ENCODE measurements at places on chromosomes 2 and 18.

- no peak for DNase-seq
Measured at GRCh38 chr2:44743473-44743872, 198.0 kb upstream of the SIX3 start.

GRCh38 chr2:222656526-222657446, 894 bp upstream of the FARSB start:
- no peak for DNase-seq

DNA sequence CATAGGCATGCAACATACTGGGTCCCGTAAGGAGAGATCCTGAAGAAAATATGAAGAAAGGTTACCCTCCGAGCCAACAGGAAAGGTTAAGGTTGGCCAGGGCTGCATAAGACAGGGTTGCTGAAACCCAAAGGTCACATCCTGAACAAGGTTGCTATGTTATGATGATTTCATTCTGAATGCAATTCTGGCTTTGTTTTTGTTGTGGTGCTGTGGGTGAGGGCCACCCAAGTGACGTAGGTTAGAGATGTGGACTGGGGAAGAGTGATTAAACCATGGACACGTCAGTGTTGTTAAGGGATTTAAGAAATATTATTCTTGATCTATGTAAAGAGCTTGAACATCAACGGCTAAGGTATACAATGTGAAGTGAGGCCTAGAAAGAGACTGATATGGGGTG, 60.0 kb downstream of the ZEB2 start:
- no peak for DNase-seq

DNA sequence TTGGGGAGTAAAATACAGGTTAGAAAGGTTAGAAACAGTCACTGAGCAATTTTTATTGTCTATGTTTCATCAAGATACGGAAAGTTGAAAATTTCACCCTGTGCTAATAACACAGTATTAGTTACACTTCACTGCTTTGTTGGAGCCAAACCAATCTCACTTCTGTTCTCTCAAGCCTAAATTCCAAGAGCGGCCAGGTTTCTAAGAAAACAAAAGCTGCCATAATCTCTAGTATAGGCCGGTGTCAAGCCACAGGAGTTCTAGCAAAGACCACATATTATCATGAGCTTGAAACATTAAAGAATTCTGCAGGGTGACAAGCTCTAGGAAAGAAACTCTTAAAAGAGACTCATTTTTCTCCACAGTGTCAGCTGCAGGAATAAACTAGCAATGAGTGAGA, 128.7 kb downstream of the TXNL1 start:
- DNase-seq, result no peak

DNA sequence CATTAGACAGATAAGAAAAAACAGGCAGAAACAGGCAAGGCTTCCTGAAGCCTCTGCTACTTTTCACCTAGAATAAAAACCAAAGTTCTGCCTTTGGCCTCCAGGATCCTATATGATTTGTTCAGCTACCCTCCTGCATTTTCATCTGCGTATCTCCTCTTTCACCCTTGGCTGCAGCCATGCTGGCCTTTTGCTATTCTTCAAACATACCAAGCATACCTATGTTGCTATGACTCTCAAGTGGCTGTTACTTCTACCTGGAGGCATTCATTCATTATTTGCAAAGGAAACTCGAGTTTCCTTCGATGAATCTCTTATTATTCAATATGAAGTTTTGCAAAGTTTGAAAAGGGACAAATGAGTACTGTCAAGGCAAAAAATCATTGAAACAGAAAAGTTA, 106.4 kb upstream of the HNMT start:
- no peak for DNase-seq

DNA sequence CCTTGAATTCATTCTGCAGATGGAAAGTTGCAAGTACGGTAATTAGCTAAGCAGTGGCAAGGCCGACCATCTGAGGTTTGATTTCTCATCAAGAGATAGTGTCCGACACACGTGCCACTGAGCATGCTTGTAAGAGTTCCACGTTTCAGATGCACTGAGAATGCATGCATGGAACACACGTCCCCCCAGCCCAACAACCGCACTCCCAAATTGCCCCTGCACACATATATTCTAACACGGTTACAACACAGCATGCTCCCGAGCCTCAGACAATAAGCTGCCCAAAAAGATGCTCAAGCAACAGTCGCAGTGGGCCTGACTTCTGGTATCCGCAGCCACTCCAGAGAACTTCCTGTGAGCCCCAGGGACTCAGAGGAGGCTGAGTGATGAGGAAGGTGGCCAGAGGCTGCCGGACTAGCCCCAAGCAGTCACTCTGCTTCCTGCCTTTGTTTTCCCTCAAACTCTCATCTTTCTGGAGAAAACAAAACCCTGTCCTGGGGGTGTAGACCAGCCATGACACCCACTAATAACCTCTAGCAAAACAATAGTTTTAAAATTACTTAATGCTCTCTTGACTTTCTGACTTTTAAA, 204.0 kb downstream of the TGIF1 start:
- no peak for DNase-seq

- DNase-seq, result no peak
Measured at GRCh38 chr18:42801706-42802105, 313.8 kb downstream of the RIT2 start.

GRCh38 chr2:204177977-204178522, 241.5 kb downstream of the ICOS start:
- no peak for DNase-seq

- DNase-seq, result no peak
Measured at GRCh38 chr2:178066890-178067669, 5.5 kb downstream of the PDE11A start.

DNA sequence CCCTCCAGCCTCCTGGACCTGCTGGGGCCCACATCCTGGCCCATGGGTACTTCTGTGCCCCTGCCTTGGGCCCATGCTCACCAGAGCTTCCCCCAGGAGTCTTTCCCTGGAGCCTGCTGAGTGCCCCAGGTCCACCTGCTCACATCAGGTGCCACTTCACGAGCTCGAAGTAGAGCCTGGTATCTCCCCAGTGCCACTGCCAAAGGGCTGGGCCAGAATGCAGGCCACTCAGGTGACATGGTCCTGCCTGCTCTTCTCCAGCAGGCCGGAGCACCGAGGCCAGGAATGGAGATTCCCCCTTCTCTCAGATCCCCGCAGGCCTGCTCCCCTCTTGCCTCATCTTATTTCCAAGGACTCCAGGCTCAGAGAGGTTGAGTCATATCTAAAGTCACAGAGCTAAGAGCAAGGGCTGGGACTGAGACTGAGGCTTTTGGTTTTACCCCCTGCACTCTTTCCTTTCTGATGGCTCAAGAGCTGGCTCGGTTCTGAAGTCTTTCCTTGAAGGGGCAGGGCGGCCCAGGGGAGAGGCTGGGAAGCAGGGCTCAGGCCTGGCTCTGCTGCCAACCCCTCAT, 79.2 kb downstream of the HS1BP3 start:
- no peak for DNase-seq

GRCh38 chr2:120334068-120334467, 11.9 kb upstream of the INHBB start:
- DNase-seq, result no peak

- no peak for DNase-seq
Measured at GRCh38 chr2:133682347-133682746, 114.1 kb upstream of the NCKAP5 start.
